Tibial artery (tissue), 4 donors: ENCODE measurements at places on chromosomes 1 and 21.

- no peak for DNase-seq
Measured at GRCh38 chr1:27773826-27774445, 917 bp downstream of the STX12 start.

DNA sequence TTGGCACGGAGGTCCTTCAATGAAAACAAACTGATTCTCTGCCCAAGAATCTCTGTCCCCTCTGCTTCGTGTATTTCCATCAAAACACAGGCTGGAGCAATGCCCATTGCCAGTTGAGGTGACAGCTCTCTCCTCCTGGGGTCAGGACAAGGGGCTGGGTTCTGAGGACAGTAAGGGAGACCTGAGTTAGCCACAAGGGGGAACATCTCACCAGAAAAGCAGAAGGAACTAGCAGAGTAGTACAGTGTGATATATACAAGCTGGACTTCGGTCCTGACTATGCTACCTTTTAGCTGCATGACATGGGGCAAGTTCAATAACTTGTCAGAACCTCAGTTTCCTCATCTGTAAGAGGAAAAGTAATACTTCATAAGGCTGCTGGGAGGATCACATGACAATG, 50.3 kb downstream of the SYT2 start:
- no peak for DNase-seq

GRCh38 chr1:67347688-67348472, 40.2 kb downstream of the IL12RB2 start:
- no peak for DNase-seq

GRCh38 chr1:229093609-229094336, 177.1 kb upstream of the RAB4A start:
- DNase-seq = no peak

DNA sequence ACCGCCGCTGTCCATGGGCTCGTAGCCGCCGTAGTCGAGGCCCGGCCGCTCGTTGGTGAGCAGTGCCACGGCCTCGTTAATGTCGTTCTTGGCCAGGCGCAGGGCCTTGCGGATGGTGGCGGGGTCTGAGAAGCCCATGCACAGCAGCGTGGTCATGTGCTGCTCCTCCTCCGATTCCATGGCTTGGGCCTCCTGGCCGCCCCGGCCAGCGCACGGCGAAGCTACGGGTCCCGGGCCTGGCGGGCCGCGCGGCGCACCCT, 300 bp downstream of the USP24 start:
- DNase-seq = peak; percentile 67

DNA sequence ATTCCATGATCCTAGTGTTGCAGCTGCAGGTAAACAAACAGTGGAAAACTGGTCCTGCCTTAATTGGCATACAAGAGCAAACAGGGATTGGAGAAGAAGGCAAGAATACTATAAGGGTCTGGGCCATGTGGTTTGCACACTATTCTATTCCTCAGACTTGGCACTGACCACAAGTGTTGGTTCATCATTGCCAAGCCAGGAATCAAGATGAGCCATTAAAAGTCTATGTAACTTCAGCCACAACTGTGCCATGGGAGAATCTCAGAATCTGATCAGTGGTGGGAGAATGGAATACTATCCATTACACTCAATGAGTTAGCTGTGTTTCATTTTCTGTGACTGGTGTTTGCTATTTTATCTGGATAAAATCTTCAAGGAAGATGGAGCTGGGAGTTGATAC, 26.2 kb upstream of the FCER1A start:
- no peak for DNase-seq

DNA sequence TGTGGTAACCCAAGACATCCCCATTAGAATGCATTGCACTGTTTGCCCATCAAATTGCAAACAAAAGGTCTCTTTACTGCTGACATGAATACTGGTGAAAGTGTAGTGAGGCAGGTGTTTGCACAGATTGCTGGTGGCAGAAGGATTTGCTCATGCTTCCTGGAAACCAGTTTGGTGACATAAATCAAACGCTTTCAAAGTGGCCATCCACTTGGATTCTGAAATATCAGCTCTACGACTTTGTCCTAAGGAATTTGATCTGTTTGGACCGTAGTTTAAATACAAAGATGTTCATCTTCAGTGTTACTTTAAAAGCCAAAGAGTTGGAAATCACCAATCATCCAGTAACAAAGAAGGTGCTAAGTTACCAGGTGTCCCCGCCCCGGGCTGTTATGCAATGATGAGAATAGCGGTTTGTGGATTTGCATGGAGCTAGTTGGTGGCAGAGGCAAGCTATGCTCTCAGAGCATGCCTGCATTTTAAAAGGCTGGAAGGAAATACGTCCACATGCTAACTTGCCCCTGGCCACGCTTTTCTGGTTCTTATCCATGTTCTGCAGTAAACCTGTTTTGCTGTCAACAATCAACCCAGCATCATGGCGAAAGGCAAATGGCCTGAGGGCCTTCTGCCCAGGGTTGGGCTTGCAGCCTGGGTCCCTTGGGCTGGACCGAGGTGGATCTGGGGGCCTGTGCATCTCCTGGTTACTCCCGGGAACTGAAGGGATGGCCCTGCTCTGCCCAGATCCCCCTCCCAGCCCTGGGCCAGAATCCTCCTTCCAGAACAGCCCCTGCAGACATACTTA, 49.2 kb downstream of the UMODL1 start:
- DNase-seq = no peak
